Upper lobe of left lung (tissue), 6 donors: ENCODE measurements at places on chromosomes 5 and 9. TPM values are rescaled to one million over a fixed set of nuclear protein-coding genes. Genes with fewer than 3 reads are reported as not detected.

KIAA1958 gene
- total RNA-seq, result 21.1 TPM

MARVELD2 gene
- total RNA-seq, result 23.4 TPM

DIMT1 gene
- 2.1 TPM for total RNA-seq

LCN9 gene
- not detected for total RNA-seq

HCN1 gene
- not detected for total RNA-seq

HMGCS1 gene
- 92.5 TPM for total RNA-seq

PCDHGA4 gene
- total RNA-seq, result 3.1 TPM

DNA sequence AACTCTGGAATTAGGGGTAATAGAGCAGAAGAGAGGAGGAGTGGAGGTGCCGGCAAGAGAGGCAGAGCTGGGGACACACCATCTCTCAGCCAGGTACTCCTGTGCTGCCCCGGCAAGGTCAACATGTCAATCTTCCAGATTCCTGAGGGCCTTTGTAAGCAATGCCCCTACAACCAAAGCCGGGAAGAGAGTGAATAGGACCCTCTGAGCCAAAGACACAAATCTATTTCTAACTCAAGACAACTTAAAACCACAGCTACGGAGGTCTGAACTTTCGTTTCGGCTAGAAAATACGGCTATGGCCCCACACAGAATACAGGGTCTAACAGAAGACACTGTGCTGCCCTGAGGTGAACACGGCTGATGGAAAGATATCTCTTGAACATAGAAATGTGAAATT lies 66.6 kb downstream of the SERINC5 start:
- no peaks in the 10 kb centered on the region for H3K27me3 ChIP-seq
- no peaks in the 10 kb centered on the region for H3K36me3 ChIP-seq
- H3K4me1 ChIP-seq, result peaks cover 39% of the 10 kb centered on the region
- H3K4me3 ChIP-seq, result no peak overlapping the region
- no peak for DNase-seq

GRCh38 chr9:110452227-110452801 lies 114.7 kb upstream of the TXNDC8 start:
- no peaks in the 10 kb centered on the region for H3K27me3 ChIP-seq
- no peaks in the 10 kb centered on the region for H3K4me1 ChIP-seq
- no peak overlapping the region for H3K4me3 ChIP-seq
- H3K36me3 ChIP-seq, result no peaks in the 10 kb centered on the region
- no peak for DNase-seq

- peak overlapping the region; percentile 46 for H3K27ac ChIP-seq
- DNase-seq, result no peak
- no peaks in the 10 kb centered on the region for H3K36me3 ChIP-seq
- no peak overlapping the region for H3K4me3 ChIP-seq
- no peaks in the 10 kb centered on the region for H3K27me3 ChIP-seq
Measured at GRCh38 chr5:172700365-172701290, 59.6 kb downstream of the NEURL1B start.

GRCh38 chr5:107553117-107553555 lies 117.6 kb downstream of the EFNA5 start:
- no peaks in the 10 kb centered on the region for H3K36me3 ChIP-seq
- H3K4me3 ChIP-seq, result no peak overlapping the region
- H3K27ac ChIP-seq, result no peak overlapping the region
- no peaks in the 10 kb centered on the region for H3K4me1 ChIP-seq

GRCh38 chr5:21184581-21184980 lies 1196.6 kb upstream of the CDH18 start:
- no peak for DNase-seq
- H3K27ac ChIP-seq, result no peak overlapping the region
- H3K36me3 ChIP-seq, result no peaks in the 10 kb centered on the region
- no peak overlapping the region for H3K4me3 ChIP-seq
- H3K4me1 ChIP-seq, result no peaks in the 10 kb centered on the region

- no peaks in the 10 kb centered on the region for H3K27me3 ChIP-seq
- H3K36me3 ChIP-seq, result no peaks in the 10 kb centered on the region
- H3K4me3 ChIP-seq, result no peak overlapping the region
- no peak overlapping the region for H3K27ac ChIP-seq
Measured at GRCh38 chr9:116390303-116391228, 237.0 kb downstream of the PAPPA start.

DNA sequence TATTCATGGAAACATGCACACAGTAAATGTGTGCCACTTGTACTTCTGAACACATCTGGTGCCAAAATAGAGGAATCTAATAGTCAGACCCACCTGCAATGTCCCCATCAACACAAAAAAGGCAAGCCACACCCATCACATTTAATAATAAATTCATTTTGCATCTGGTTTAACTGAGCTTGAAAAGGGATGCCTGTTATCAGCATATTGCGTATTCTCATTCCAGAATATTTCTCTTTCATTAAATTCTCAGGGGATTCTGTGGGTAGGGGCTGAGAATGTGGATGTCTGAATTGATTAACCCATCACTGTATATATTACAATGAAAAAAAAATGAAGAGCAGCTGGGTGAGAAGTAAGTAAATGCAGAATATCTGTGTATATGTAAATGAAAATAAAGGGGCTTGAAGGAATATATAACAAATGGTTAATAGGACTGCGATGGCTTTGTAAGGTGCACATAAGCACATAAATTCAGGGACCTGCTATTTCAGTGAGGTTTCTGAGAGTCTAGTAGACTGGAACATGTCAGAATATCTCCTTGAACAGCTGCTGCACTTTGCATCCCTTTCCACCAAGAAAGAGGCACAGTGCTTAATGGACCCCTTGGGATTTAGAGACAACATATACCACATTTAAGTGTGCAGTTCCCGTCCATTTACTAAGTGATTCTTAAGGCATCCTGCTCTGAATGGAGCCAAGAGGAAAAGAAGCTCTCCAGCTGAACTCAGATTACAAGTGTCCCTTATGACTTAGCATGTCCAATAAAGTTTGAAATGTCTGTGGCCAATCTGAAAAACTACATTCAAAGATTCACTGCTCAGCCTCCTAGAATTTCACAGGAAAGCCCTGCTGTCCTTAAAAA lies 104.1 kb upstream of the NIPBL start:
- DNase-seq, result no peak
- no peak overlapping the region for H3K27ac ChIP-seq
- H3K27me3 ChIP-seq, result no peaks in the 10 kb centered on the region
- H3K4me3 ChIP-seq, result no peak overlapping the region
- no peaks in the 10 kb centered on the region for H3K36me3 ChIP-seq
- H3K4me1 ChIP-seq, result no peaks in the 10 kb centered on the region

GRCh38 chr5:20212701-20213100 lies 224.7 kb upstream of the CDH18 start:
- H3K4me1 ChIP-seq, result no peaks in the 10 kb centered on the region
- no peaks in the 10 kb centered on the region for H3K36me3 ChIP-seq
- H3K4me3 ChIP-seq, result no peak overlapping the region
- H3K27me3 ChIP-seq, result no peaks in the 10 kb centered on the region
- DNase-seq, result no peak

DNA sequence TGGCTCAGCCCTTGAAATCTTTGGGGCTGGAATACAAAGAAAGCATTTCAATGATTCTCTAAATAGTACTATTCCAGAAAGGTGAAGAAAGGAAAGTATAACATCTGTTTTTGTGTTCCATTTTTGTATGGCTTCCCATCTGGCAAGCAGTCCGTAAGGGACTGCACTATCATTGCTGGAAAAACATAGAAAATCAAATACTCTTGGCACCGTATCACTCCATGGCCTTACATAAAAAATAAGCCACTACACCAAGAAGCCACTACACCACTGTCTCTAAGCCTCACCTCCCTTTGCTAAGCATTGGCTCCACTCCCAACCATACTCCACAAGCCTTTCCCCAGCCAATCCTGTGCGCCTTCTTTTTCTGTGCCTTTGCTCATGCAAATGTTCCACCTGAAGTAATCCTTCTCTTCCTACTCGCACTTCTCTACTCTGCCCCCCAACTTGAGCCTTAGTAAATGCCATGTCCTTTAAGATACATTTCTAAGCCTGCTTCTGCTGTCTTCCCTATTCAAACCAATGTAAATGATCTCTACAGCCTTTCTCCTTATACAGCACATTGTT lies 454.6 kb upstream of the TUSC1 start:
- no peaks in the 10 kb centered on the region for H3K4me1 ChIP-seq
- no peaks in the 10 kb centered on the region for H3K27me3 ChIP-seq
- no peak for DNase-seq
- H3K4me3 ChIP-seq, result no peak overlapping the region
- H3K36me3 ChIP-seq, result no peaks in the 10 kb centered on the region
- no peak overlapping the region for H3K27ac ChIP-seq
